ENCODE measurements at places on chromosomes 6 and 20.

GRCh38 chr6:155530219-155530834 is 74.7 kb upstream of the NOX3 start:
- no peak for DNase-seq

DNA sequence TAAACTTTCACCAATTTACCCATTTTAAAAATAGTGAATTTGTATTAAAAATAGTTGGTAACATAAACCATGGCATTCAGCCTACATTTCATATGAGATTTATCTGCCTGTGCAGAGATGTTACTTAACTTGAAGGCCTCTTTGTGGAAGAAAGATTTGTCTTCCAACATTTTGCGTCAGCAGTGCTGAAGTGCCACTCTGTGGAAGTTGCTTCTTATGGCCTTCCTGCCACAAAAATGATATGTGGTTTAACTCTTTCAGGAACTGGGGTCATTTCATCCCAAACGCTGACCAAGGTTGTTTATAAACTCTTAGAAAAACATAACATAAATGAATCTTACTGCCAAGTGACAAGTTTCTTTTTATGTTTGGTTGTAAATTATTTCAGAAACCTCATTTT is 246.8 kb downstream of the ARID1B start:
- no peak for DNase-seq

DNA sequence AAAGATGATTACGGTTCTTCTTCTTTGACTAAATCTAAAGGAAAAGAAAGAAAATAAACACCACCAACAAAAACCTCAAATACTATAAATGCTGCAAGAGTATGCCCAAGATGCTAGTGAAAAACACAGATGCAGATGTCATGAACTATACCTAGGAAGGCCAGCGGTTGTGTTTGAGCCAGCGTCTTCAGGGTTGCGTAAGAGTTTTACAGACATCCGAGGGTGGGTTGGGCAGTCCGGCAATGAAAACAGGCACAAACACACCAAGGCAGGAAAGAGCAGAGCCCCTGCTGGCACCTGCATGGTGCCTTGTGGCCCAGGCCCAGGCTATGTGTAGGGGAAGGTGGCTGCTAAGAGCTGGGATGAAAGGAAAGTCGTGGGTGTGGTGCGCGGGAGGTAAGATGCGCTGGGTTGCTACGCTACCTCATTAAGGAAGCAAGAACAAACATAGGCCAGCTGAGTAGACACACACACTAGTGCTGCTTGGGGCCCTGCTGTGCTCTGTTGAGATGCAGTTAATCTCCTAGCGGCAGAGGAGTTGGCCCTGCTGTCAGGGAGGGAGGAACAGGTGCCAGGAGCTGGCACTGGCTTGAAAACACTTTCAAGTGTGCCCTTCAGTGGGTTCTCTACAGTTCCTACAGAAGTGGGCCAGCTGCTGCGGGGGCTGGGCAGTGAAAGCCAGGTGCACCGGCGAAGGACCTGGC is 170.2 kb upstream of the PLN start:
- no peak for DNase-seq

DNA sequence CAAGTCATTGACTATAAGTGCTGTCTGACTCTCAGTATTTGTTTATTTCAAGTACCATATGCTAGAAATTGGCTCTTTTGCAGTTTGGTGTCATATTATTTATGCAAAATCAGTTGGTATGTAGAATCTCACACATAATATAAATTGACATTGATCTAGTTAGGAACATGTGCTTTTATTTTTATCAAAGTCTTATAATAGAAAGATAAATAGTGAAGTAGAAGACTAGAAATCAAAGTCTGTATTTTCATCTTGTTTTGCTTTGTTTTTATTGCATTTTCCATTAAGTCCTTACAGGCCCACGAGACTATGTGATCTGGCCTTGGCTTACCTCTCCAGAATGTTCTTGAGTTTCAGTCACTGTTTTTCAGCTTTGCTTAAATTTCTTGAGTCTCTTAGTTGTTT is 300.3 kb downstream of the LAMA2 start:
- no peak for DNase-seq

DNA sequence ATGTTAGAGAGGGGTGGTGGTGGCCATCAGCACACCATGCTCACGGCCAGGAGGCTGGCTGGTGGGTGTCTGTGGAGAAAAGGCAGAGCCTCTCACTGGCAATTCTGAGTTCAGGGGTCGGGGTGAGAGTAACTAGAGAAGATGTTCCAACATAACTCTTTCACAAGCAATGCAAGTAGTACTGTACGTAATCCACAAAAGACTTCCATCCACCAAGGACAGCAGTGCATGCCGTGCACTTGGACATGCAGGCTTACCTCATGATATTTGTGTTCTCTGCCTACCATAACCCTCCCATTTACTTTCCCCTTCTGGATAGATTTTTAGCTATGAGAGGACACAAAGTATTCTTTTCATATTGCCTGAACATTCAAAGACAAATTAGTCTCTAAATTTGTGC is 51.3 kb downstream of the DCBLD1 start:
- DNase-seq, result no peak

DNA sequence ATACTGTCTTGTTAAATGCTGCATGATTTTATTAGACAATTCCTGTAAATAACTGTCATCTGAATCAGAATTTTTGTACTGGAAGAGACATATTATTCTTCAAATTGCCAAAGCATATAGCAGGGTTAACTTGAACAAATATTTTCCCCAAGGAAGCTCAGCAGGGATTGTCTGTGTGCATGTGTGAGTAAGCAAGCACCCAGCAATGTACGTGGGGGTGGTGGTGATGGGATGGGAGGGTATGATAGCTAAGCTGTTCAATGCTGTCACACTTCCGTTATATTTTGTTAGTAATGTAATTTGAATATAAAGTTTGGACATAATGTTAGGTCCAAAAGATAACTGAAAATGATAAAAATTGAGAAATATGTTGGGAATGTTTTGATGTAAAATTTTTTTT is 118.1 kb downstream of the MYB start:
- no peak for DNase-seq

DNA sequence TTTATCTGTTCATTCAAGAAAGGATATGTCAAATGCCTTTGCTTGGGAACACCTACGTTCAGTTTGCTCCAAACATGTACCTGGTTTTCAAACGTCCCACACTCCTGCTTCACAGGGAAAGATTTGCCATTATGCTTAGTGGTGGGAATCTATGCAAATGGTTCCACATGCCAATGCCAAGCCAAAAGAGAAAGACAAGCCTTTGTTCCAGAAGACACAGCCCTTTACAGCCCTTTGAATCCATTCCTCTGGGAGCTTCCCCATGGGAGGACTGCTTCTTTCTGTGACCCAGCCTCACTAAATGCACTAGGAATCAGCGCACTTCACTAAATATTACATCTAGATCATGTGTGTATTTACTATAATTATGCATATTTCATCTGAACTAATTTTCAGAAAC is 619.5 kb downstream of the PRKN start:
- no peak for DNase-seq

DNA sequence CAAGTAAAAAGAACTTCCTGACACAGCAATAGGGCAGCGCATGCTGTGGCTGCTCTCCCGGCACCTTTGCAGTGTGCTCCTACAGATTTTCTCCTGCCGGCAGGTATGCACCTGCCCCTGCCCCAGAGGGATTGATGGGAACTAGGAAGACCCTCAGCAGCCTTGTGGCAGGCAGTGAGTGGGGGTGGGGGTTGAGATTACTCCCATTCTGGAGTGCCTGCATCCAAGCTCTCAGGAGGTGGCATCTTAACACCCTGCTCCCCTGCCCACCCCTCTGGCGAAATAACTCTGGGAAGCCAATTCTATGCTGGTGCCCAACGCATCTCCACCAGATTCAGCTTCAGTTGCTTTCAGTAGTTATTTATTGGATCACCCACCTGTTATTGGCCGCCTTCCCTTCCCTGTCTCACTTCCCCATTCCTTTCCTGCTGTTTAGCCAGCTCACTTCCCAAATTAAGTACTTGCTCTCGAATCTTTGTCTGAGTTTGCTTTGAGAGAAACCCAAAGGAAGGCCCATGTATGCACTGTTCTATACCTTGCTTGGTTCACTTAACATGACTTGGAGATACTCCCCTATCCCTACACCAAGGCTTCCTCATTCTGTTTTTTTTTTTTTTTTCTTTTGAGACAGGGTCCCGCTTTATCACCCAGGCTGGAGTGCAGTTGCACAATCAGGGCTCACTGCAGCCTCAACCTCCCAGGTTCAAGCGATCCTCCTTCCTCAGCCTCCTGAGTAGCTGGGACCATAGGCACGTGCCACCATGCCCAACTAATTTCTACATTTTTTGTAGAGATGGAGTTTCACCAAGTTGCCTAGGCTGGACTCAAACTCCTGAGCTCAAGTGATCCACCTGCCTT is 29.3 kb upstream of the SLC23A2 start:
- DNase-seq, result no peak

DNA sequence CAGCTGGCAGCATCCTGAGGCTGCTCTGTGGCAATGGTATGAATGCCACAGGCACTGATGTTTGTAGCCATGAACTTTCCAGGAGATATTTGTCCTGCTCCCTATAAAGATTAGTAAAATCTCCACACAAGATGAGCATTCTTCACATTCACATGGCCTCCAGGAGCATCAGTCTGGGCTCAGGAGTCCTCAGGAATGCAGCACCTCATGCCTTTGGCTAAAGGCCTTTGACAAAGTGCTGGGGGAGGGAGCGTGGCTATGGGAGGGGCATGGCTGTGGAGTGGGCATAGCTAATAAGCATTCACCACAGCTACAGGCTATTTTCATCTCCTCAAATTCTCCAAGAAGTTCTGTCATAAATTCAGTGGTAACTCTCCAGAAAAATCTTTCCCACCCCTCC is 90.5 kb upstream of the LY86 start:
- no peak for DNase-seq

- no peak for DNase-seq
Measured at GRCh38 chr20:16929756-16930155, 181.6 kb downstream of the OTOR start.

GRCh38 chr20:37524859-37525708 is 2.6 kb downstream of the BLCAP start:
- no peak for DNase-seq

DNA sequence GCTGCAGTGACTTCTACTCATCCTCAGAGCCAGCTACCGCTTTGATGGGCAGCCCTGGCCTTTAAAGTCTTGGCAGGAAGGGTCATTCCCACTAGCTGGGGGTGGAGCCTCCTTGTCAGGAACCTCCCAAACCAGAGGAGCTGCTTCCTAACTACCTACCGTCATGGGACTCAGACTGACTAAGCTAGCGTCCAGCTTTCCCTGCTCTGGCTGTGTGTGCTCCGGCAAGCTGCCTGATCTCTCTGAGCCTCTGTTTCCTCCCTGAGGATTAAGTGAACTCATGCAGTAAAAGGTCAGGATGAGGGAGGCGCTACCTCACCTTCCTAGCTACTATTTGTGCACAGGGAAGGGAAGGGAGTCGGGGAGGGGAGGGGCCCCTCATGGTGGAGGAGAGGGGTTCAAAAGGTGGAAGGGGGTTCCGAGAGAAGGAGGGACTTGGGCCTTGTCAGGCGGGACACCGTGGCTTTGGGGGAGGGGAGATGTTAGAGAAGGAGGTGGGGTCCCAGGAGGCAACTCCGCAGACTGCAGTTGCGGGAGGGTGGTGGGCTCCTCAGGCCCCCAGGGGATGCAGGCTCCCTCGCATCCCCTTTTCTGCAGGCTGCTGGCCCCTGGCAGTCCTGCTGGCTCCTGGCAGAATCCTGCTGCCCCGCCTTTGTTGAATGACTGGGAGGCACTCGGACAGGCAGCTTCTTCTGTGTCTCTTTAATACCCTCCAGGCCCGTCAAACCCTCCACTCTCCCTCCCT is 9.8 kb downstream of the DUSP15 start:
- DNase-seq, result peak; percentile 65

DNA sequence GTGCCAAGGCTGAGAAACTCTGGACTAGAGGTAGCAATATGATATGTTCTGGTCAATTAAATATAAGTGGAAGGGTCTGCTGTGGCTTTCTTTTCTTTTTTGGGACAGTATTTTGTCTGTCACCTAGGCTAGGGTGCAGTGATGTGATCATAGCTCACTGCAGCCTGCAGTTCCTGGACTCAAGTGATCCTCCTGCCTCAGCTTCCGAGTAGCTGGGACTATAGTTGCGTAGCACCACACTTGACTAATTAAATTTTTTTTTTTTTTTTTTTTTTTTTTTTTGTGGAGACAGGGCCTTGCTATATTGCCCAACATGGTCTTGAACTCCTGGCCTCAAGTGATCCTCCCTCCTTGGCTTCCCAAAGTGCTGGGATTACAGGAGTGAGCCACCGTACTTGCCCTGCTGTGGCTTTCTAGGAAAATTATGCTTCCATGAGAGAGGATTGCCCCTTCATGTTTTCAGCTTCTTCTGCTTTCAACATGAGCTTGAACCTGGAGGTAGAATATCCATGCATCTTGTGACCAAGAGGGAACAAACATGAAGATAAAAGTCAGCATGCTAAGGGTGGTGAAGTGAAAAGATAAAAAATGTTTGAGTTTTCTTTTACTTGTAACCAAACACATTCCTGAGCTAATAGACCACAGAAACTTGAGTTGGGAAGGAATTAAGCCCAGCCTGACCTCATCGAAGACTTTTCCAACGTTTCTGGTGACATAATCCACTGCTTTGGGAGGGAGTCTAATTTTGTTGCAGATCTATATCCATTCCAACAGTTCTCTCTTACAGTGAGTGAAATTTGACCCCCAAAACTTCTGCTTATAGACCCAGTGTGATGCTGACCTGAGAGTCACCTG is 75.1 kb downstream of the CARMIL1 start:
- no peak for DNase-seq

- no peak for DNase-seq
Measured at GRCh38 chr6:139262519-139263300, 29.1 kb downstream of the TXLNB start.

DNA sequence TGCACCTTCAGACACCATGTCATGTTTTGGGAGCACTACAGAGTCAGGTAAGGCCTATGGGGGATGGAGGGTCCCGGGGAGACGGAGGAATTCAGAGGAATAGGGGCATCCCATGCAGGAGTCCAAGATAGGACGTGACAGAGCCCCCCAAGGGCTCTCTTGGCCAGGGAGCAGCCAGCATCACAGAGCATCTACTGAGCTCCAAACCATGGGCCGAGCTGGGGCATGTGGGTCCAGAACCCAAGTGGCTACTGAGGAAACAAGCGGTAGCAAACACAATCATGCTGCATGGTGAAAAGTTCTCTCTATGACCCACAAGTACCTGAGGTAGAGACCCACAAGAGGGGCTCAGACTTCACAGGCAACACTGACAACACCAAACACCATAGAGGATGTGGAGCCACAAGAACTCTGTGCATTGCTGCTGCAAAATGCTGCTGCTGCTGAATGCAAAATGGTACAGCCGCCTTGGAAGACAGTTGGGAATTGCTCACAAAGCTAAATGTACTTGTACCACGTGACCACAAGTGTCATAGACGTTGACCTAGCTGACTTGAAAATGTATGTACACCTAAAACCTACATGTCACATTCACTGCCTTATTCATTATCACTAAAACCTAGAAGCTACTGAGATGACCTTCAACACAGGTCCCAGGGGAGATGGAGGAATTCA is 33.4 kb upstream of the MAS1L start:
- no peak for DNase-seq

- DNase-seq, result no peak
Measured at GRCh38 chr6:45970326-45970725, 45.3 kb downstream of the CLIC5 start.
